ENCODE measurements at places on chromosomes 2 and 18. TPM values are rescaled to one million over a fixed set of nuclear protein-coding genes. Genes with fewer than 3 reads are reported as not detected.

Gene CEP76
- 5.5 TPM for total RNA-seq

Gene UGT1A5
- total RNA-seq = not detected

Gene DSG1
- total RNA-seq = not detected

Gene LONRF2
- total RNA-seq = 1.0 TPM

Gene SUPT7L
- 14.0 TPM for total RNA-seq

Gene BIN1
- 119 TPM for total RNA-seq

Gene ITM2C
- total RNA-seq = 220 TPM

Gene AKAIN1
- total RNA-seq = not detected

Gene GLI2
- total RNA-seq = 13.5 TPM

Gene TRABD2A
- total RNA-seq = 0.51 TPM

Gene NEB
- total RNA-seq = 0.12 TPM

Gene FEZ2
- 50.8 TPM for total RNA-seq

Gene HOXD3
- total RNA-seq = 0.82 TPM

Gene CYP1B1
- total RNA-seq = 22.1 TPM

Gene ACMSD
- total RNA-seq = not detected

Gene WDR35
- 3.4 TPM for total RNA-seq

Gene LAMA1
- 19.0 TPM for total RNA-seq

Gene CTIF
- 79.6 TPM for total RNA-seq

Gene FBXO36
- total RNA-seq = 1.9 TPM

Gene AMER3
- not detected for total RNA-seq

Gene SH3RF3
- 8.1 TPM for total RNA-seq

Gene UPP2
- not detected for total RNA-seq

Gene CYS1
- 2.1 TPM for total RNA-seq

Gene GALNT13
- 0.09 TPM for total RNA-seq

Gene DNAH6
- not detected for total RNA-seq

Gene IL1RL2
- total RNA-seq = 1.7 TPM

Gene MAPK4
- not detected for total RNA-seq

Gene CABYR
- 7.3 TPM for total RNA-seq

Gene ANKRD30BL
- not detected for total RNA-seq

Gene RUFY4
- not detected for total RNA-seq

Gene ECEL1
- total RNA-seq = not detected

Gene ABCG8
- not detected for total RNA-seq

Gene RSAD2
- not detected for total RNA-seq

Gene ZNF385B
- not detected for total RNA-seq

Gene BBS5
- total RNA-seq = 7.7 TPM

Gene PLCL1
- 5.8 TPM for total RNA-seq

Gene GRHL1
- not detected for total RNA-seq

Gene DYSF
- total RNA-seq = 0.70 TPM

Gene COL4A4
- total RNA-seq = 15.9 TPM

Gene KCNG2
- 2.2 TPM for total RNA-seq

Gene NEU4
- not detected for total RNA-seq

Gene ACADL
- total RNA-seq = not detected

Gene INPP4A
- total RNA-seq = 9.9 TPM

Measured in pericardium fibroblast (primary cell).